ENCODE measurements at places on chromosomes 6 and 20. TPM values are rescaled to one million over a fixed set of nuclear protein-coding genes. Genes with fewer than 3 reads are reported as not detected.

GRCh38 chr20:20367575-20368417 is at the start of gene INSM1:
Gene INSM1 (plus strand): TSS chr20:20368104. CDS start chr20:20368268, 164 bp downstream.
- DNase-seq = no peak

DNA sequence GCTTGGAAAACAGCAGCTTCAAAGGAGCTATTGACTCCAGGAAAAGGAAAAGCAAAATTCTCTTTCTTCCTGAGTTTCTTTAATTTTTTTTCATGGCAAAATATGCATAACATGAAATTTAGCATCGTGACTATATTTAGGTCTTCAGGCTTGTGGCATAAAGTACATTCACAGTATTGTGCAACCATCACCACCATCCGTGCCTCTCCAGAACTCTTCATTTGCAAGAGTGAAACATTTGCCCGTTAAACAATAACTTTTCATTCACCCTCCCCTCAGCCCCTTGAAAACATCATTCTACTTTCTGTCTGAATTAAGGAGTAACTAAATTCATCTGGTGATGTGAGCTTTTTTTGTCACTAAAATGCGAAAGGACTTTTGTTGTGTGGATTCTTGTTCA is 251.7 kb downstream of the PHACTR1 start:
- DNase-seq = no peak

- DNase-seq = no peak
Measured at GRCh38 chr20:44407402-44408184, 52.1 kb downstream of the HNF4A start.

Gene FAM229B
- total RNA-seq = 10.8 TPM

DNA sequence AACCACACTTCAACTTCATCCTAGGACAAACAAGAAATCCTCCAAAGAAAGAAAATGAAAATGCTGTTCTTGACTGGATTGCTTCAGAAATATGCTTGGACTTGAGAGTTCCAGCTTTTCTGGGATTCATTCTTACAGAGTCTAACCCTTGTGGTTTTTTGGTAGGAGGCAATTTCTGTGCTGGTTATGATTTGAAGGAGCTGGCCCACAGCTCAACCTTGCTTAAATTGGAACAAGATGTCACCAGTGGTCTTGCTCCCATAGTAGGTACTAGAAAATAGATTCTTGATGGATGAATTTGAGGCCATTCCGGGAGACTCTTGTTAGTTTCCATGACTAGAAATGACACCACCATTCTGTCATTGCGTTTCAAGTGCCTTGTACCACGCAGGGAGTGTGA is 54.3 kb upstream of the BMP6 start:
- DNase-seq = no peak
